ENCODE measurements at places on chromosomes 4 and X.
A peak's percentile ranks its signal among the peaks of the same experiment; 100 is the strongest.

GRCh38 chr4:8167291-8167690 lies 8.7 kb upstream of the ABLIM2 start:
- no peak for DNase-seq

DNA sequence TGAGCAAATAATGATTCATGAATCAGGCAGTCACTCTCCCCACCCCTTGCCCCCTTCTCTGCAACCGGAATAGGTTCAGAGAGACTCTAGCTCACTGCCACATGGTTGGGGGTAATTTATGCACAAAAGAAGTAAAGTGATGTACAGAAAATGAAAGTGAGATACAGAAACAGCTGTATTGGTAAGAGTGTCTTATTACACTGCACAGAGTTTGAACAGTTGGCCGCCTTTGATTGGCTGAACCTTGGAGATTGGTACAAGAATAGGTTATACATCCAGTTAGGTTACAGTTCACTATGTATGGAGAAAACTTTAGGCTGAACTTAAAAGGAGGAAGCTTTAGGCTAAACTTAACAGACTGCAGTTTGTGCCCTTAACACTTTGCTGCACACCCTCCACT lies 34.6 kb upstream of the DIAPH2 start:
- DNase-seq: no peak

GRCh38 chr4:108345862-108346817 lies 177.4 kb upstream of the LEF1 start:
- DNase-seq: no peak

GRCh38 chr4:72896515-72896914 lies 173.0 kb downstream of the COX18 start:
- DNase-seq: no peak

- DNase-seq: no peak
Measured at GRCh38 chrX:2928191-2928582, 952 bp downstream of the ARSD start.

GRCh38 chr4:107993969-107994368 lies 4.3 kb downstream of the HADH start:
- no peak for DNase-seq

DNA sequence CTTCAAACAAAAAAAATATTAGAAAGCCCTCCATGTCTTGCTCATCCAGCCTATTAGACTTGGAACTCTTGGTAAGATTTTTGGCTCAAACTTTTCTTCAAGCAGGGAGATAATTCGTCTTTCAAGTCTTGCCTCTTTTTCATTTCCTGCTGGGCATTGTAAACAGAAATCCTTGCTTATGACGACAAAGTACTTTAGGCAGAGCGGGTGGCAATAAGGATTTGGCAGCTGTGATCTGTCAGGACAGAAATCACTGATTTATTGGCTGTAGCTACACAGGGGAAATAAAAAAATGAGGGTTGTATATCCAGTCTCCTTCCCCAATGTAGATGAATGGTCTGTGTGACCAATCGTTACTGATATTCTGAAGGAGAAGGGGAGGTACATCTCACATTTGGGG lies 121.6 kb downstream of the SLC4A4 start:
- no peak for DNase-seq

- no peak for DNase-seq
Measured at GRCh38 chr4:176622251-176622948, 170.3 kb downstream of the VEGFC start.

- DNase-seq: no peak
Measured at GRCh38 chr4:4320951-4321714, 31.1 kb downstream of the ZBTB49 start.

DNA sequence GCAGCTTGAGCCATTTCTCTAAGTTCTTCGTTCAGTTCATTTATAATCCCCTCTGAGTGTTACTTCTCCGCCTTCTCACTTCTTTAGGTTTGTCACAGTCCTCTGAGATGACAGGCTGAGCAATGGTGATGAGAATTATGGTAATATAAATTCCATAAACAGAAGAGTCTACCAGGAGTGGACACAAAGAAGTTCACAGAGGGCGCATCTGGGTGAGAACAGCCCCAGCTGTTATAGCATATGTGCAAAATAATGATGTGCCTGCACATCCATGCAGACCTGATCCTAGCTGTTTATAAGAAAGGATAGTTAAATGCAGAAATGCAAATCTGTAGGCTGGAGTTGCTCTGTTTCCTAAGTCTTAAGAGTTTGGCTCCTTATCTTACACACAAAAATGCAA lies 377.5 kb downstream of the KCNIP4 start:
- no peak for DNase-seq

DNA sequence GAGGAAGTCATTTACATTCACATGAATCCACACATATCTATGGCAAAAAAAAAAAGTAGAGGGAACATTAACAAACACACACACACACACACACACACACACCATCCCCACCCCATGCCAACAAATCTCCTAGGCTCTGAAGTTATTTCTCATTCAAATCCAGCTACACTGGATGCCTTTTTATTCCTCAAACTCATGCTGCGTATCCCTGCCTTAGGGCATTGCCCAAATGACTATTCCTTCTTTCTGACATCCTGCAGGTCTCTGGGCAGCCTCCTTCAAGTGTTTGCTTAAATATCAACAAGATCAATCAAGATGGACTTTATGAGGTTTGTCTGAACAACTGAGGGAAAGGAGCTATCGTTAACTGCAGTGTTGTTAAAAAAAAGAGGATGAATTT lies 106.5 kb upstream of the FAM9A start:
- DNase-seq: no peak

DNA sequence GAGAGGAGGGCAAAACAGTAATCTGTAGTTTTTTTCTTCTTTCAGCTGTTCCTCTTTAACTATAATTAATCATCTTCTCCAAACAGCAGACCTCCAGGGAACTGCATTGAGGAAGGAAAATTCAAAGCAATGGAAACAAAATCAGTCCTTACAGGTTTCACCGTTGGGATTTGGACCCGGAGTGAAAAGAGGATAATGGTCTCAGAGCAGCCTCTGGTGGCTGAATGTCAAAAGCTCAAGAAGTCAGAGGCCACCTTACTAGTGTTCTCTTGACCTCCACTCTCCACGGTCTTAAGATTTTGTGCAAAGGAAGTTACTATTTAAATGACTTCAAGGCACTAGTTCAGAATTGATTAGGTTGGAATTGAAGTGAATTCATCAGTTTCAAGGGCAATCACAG lies 16.0 kb upstream of the MID1 start:
- no peak for DNase-seq

- DNase-seq: no peak
Measured at GRCh38 chr4:113962016-113962347, 17.5 kb downstream of the ARSJ start.

DNA sequence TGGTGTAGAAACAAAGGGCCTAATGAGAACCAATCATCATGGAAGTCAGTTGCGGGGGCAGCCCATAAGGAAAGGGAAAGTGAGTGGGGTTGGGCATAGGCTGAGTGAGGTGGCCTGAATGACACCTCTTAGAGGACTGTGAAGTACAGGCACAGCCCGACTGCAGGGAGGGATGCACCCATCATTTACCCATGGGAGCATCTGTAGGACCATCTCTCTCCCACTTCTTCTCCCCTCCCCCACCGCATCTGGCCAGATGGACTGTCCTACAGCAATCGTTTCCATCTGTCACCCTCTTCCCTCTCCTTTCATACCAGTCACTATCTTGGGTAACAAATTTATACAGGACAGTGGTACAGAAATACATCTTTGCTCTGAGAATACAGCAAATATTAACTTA lies 4.2 kb downstream of the STBD1 start:
- no peak for DNase-seq

GRCh38 chr4:15779306-15779705 lies 1.2 kb downstream of the CD38 start:
- no peak for DNase-seq

DNA sequence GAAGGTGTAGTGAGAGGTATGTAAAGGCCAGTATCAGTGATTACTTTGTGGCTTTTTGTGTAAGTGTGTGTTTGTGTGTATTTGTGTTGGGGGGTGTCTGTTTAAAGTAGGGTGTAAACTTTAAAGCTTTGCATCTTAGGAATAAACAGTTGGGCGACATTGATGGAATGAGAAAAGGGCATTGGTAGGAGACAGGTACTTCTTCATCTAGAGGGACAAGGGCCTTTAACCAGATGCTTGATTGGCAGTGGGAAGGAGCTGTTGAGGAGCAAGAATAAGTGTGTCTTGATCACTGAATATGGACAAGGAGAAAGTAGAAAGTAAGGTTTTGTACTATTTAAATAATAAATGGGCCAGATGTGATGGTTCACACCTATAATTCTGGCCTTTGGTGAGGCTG lies 48.8 kb downstream of the RAPGEF2 start:
- DNase-seq: no peak

- no peak for DNase-seq
Measured at GRCh38 chr4:86122404-86122803, 237.4 kb downstream of the MAPK10 start.

DNA sequence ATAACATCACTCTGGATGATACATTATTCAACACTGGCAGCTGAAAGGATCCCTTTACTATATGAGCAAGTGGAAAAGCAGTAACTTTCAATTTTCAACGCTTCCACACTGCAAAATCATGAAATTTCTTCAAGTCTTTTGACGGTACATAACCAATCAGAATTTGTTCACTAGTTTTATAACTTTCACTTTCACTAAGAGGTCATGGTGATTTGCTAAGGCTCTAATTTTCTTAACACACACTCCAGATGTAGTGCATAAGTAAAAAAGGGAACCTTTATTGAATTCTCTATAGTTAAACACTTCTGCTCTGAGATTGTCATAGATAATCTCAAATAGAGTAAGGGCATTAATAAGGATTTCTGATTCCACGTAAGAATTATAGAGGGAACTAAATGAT lies 4.1 kb downstream of the ARMCX2 start:
- DNase-seq: no peak

GRCh38 chr4:168247603-168248002 lies 70.9 kb downstream of the DDX60 start:
- no peak for DNase-seq

GRCh38 chr4:68735106-68735505 lies 64.7 kb upstream of the UGT2B15 start:
- no peak for DNase-seq

DNA sequence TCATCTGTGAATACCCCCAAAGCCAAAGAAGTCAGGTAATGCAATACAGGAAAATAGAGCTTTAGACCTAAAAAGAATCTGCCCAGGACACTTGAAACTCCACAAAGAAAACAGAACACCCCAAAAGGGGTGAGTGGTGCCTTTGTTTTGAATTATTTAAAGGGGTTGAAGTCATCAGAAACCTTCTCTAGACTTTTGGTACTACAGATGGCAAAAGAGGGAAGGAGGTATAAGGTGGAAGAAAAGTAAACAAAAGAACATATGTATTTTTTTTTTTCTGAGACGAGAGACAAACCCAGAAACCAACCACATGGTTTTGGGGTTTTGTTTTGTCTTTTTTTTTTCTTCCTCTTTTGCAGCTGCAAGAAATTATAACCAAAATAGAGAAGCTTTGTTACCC lies 1477.8 kb downstream of the C4orf33 start:
- DNase-seq: no peak

GRCh38 chr4:2256781-2257191 lies 5.1 kb downstream of the MXD4 start:
- DNase-seq: no peak

DNA sequence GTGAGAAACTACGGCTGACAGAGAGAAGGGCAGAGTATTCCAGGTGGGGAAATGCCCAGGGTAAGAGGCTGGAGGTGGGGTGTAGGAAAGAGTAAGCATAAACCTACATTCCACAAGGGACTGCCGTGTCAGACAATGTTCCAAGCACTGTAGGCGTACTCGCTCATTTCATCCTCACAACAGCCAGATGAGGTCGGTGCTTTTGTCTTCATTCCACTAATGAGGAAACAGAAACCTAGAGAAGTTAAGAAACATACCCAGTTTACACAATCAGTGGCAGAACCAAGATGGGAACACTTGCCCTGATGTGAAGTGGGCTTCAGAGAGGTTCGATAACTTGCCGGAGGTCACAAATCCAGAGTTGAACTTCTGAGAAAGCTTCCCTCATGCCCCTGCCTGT lies 4.6 kb downstream of the SASH3 start:
- no peak for DNase-seq

DNA sequence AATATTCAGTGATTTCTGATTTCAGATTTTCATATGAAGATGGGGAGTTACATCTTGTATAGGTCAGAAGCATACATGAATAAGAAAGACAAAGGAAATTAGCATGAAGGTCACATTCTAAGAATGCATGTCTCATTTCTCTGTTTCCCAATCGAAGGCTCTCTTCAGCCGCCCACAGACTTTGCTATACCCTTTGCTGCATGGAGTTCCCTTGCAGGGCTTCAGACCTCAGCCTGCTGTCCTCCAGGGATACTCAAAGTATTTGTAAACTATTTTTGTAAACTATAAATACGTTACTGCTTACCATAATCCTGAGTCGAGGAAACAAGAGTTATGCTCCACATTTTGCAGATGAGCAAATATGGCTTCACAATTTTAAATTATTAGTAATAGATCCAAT lies 738.4 kb downstream of the PCDH18 start:
- no peak for DNase-seq

DNA sequence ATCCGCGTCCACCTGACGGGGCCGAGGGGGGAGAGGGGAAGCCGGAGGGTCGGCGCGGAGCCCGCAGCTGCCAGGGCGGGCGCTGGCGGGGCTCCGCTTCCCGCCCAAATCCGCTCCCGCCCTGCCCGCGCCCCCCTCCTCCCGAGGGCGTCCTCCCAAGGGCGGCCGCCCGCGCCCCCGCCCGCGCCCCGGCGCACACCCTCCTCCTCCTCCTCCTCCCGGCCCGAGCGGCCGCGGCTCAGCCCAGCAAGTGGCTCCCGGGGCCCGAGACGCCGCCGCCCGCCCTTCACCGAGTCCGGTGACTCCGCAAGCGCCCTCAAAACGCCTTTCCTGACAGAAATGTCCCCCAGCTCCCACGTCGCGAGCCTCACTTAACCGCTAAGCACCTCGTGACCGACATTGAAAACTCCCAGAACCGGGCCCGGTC lies 487 bp downstream of the HMGB2 start:
- DNase-seq: peak; percentile 23

DNA sequence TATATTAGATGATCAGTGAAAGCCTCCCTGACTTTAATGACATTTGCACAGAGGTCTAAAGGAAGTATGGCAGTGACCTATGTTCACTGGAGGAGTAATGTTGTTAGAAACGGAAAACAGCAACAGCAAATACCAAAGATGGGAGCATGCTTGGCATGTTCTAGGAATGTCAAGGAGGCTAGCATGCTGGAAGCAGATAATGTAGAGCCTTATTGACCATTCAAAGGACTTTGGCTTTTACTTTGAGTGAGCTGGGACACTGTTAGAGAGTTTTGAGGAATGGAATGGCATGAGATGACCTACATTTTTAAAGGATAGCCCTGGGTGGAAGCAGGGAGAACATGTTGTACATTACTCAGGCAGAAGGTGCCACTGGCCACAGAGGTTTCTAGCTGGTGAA lies 6.0 kb downstream of the RPA4 start:
- no peak for DNase-seq

- no peak for DNase-seq
Measured at GRCh38 chr4:5707778-5708448, 446 bp downstream of the EVC2 start.

GRCh38 chrX:125395626-125396025 lies 76.0 kb downstream of the TEX13C start:
- no peak for DNase-seq
